ENCODE measurements at places on chromosomes 1 and 21. TPM values are rescaled to one million over a fixed set of nuclear protein-coding genes. Genes with fewer than 3 reads are reported as not detected.

DNA sequence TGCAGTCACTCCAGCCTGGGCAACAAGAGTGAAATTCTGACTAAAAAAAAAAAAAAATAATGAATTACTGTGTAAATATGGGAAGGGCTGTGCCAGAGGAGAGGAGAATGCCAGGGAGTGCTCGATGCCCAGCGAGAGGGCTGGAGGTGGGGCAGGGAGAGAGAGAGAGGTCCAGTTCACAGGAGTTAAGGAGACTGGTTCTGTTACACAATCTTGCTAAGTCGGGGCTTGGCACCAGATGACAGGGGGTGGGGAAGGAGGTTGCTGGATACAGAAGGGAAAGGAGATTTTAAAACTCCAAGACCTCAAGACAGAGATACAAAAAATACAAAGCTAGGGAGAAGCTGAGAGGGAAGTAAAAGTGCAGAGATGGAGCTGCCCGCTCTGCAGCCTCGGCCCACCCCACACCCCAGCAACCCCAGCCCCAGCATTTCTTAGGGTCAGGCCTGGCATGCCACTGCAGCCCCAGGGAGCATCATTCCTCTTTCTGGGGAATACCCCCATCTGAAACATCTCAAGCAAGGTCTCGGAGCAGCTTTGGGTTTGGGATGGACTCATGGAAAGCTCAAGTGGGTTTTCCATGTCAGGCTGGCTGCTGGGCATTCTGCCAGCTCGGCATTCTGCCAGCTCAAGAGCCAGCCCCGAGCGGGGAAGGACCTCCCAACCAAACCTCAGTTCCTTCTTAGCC is 991 bp downstream of the SELENBP1 start:
- H3K4me1 ChIP-seq, result peaks cover 32% of the 10 kb centered on the region
- H3K36me3 ChIP-seq, result no peaks in the 10 kb centered on the region
- peak overlapping the region; percentile 14 for H3K4me3 ChIP-seq
- H3K27ac ChIP-seq, result peak overlapping the region; percentile 17

DNA sequence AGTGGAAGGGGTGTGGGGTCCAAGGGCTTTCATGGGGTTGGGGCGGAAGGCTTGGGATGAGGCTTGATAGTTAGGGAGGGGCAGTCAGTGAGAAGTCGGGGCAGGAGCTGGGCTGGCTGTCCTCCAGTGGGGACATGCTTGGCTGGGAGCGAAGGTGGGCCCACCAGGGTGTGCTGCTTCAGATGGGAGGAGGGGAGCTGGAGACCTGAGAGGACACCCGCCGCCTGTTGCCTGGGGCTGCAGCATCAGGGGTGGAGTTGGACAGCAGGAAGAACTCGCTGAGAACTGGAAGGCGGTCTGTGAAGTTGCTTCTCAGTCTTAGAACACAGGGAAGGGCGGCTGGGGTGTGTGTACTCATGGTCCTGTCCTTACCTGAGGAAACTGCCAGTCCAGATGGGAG is 1.6 kb downstream of the THEM5 start:
- H3K36me3 ChIP-seq, result no peaks in the 10 kb centered on the region
- no peak overlapping the region for H3K4me3 ChIP-seq
- no peak overlapping the region for H3K27ac ChIP-seq
- H3K4me1 ChIP-seq, result no peaks in the 10 kb centered on the region
- DNase-seq, result no peak

Gene CGN
- total RNA-seq, result 0.96 TPM

- peak overlapping the region; percentile 55 for H3K27ac ChIP-seq
- H3K27me3 ChIP-seq, result peaks cover 3% of the 10 kb centered on the region
- peak overlapping the region; percentile 91 for H3K4me3 ChIP-seq
- DNase-seq, result no peak
- no peaks in the 10 kb centered on the region for H3K36me3 ChIP-seq
Observed at GRCh38 chr1:213050745-213051126, 305 bp upstream of the RPS6KC1 start.

DNA sequence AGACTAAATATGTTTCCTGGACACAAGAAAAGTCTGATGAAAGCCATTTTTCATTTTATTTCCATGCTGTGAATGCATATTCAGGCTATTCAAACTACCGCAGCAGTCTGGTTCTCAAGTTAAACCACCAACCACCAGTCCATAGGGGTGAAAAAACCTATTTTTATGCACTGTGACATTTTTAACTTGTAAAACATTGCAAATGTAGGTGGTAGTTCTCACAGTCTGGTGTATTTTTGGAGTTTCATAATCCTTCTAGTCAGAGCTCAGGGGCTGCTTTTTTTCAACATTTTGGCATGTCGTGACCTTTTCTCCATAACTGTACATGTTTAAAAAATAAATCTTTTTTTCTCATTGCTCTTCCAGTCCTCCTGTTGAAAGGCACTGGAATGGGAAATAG is 907.6 kb upstream of the ADGRL2 start:
- no peaks in the 10 kb centered on the region for H3K36me3 ChIP-seq
- no peak overlapping the region for H3K27ac ChIP-seq
- no peaks in the 10 kb centered on the region for H3K27me3 ChIP-seq
- H3K4me1 ChIP-seq, result peaks cover 6% of the 10 kb centered on the region

GRCh38 chr1:50084389-50084788 is 24.3 kb upstream of the ELAVL4 start:
- DNase-seq, result no peak
- H3K36me3 ChIP-seq, result no peaks in the 10 kb centered on the region
- H3K4me1 ChIP-seq, result no peaks in the 10 kb centered on the region
- no peak overlapping the region for H3K4me3 ChIP-seq

- H3K27ac ChIP-seq, result no peak overlapping the region
- no peaks in the 10 kb centered on the region for H3K36me3 ChIP-seq
- H3K4me3 ChIP-seq, result no peak overlapping the region
- no peaks in the 10 kb centered on the region for H3K4me1 ChIP-seq
- no peak for DNase-seq
Observed at GRCh38 chr1:83691953-83692500, 306.9 kb downstream of the TTLL7 start.

Gene SPRR2D
- not detected for total RNA-seq

- DNase-seq, result no peak
- no peaks in the 10 kb centered on the region for H3K4me1 ChIP-seq
- H3K36me3 ChIP-seq, result no peaks in the 10 kb centered on the region
- no peaks in the 10 kb centered on the region for H3K27me3 ChIP-seq
- no peak overlapping the region for H3K4me3 ChIP-seq
- no peak overlapping the region for H3K27ac ChIP-seq
Observed at GRCh38 chr21:42731264-42732032, 78.0 kb downstream of the PDE9A start.

GRCh38 chr1:115330480-115331013 is 7.5 kb downstream of the NGF start:
- H3K27me3 ChIP-seq, result no peaks in the 10 kb centered on the region
- no peaks in the 10 kb centered on the region for H3K4me1 ChIP-seq
- H3K27ac ChIP-seq, result peak overlapping the region; percentile 52
- no peaks in the 10 kb centered on the region for H3K36me3 ChIP-seq

DNA sequence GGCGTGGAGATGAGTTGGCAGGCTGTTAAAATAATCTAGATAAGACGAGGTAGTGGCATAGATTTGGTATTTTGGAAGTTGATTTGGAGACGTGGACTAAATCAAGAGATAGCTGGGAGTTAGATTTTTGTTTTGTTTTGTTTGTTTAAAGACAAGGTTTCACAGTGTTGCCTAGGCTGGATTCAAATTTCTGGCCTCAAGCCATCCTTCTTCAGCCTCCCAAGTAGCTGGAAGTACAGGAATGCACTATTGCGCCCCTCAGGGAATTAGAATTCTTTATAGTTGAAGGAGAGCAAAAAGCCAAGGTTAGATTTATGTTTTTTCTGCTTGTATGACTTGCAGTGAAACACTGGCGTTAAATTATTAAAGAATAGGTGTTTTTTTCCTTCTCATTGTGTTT is 22.3 kb upstream of the SNRPE start:
- no peak overlapping the region for H3K27ac ChIP-seq
- no peak for DNase-seq
- no peak overlapping the region for H3K4me3 ChIP-seq

- H3K36me3 ChIP-seq, result no peaks in the 10 kb centered on the region
- H3K27me3 ChIP-seq, result no peaks in the 10 kb centered on the region
- H3K27ac ChIP-seq, result peak overlapping the region; percentile 54
- H3K4me3 ChIP-seq, result peak overlapping the region; percentile 45
- DNase-seq, result no peak
Observed at GRCh38 chr1:236282425-236282716, 613 bp upstream of the ERO1B start.

Gene CRNN
- total RNA-seq, result not detected

Gene METTL25B
- 28.9 TPM for total RNA-seq

Gene THEM5
- total RNA-seq, result not detected

DNA sequence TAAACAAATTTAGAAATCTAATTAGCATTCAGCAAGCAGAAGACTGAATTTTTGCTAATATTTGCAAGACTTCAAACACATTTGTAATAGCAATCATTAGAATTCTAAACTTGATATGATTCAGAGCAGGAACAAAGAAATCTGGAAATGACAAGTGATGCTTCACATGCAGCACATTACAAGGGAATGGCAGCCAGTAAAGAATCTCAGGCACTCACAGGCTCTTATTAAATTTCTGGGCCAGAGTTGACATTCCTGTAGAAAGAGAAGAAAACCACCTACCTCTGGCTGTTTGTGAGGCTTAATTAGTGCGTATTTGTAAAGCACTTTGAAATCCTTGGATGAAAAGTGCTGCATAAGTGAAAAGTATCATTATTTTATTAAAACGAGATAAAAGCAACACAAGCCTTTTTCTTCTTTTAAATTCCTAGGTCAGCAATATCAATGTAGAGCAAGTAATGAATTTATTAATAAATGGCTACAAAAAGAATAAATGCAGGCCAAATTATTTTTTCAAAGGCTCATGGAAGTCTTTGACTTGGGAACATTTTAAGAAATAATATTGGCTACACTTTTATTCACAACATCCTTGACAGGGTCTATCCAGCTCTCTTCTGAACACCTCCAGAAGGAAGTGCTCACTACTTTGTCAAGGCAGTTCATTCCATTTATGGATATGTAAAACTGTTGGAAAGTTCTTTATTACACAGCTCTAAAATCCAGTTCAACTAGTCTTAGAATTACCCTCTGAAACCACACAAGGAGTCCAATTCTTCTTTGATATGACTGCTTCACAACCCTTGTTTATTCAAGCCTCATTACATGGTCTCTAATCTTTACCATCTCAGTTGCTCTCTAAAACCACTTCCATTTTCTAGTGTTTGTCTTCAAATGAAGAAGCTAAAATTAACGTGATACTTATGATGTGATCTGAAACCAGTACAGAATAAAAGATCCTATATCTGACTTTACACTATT is 32.1 kb upstream of the SCYL3 start:
- H3K4me1 ChIP-seq, result no peaks in the 10 kb centered on the region
- no peaks in the 10 kb centered on the region for H3K27me3 ChIP-seq
- H3K4me3 ChIP-seq, result no peak overlapping the region
- no peak overlapping the region for H3K27ac ChIP-seq
- no peaks in the 10 kb centered on the region for H3K36me3 ChIP-seq
- no peak for DNase-seq

DNA sequence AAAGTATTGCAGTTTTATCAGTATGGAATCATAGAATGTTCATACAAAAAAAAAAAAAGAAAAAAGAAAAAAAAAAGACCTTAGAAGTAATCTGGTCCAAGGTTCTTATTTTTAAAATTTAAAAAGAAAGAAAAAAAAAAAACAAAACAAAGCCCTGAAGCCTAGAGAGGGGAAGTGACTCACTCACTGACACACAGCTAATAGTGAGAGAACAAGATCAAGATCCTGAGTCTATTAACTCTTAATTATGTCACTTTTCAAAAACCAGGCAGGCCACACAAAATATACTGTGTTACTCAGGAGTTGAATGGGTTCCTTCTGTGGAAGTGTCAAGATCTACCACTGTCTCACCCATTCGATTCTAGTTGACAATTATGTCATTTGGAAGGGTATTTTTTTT is 433.9 kb upstream of the DAB1 start:
- H3K36me3 ChIP-seq, result no peaks in the 10 kb centered on the region
- no peaks in the 10 kb centered on the region for H3K4me1 ChIP-seq
- no peak for DNase-seq

GRCh38 chr1:2544093-2544874 is 11.9 kb upstream of the TNFRSF14 start:
- no peak overlapping the region for H3K4me3 ChIP-seq
- no peak for DNase-seq
- H3K27ac ChIP-seq, result peak overlapping the region; percentile 98

Gene S100A2
- 44.1 TPM for total RNA-seq

DNA sequence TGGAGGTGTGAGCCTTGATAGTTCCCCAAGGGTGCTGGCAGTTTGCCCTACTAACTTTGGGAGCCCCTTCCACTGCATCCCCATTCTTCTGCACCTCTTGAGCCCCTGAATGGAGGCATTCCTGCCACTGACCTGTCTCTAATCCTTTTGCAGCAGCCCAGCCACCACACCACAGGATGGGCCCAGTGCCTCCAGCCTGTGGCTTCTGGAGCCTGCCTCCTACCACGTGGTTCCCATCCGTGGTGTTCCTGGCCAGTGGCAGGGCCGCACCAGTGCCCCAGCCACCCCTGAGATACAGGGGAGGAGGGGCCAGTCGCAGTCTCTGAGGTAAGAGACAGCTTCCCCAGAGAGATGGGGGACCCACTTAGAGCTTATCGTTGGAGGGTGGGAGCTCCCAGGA is 14.4 kb downstream of the INAVA start:
- no peaks in the 10 kb centered on the region for H3K27me3 ChIP-seq
- H3K4me1 ChIP-seq, result no peaks in the 10 kb centered on the region
- H3K36me3 ChIP-seq, result no peaks in the 10 kb centered on the region
- H3K4me3 ChIP-seq, result no peak overlapping the region

DNA sequence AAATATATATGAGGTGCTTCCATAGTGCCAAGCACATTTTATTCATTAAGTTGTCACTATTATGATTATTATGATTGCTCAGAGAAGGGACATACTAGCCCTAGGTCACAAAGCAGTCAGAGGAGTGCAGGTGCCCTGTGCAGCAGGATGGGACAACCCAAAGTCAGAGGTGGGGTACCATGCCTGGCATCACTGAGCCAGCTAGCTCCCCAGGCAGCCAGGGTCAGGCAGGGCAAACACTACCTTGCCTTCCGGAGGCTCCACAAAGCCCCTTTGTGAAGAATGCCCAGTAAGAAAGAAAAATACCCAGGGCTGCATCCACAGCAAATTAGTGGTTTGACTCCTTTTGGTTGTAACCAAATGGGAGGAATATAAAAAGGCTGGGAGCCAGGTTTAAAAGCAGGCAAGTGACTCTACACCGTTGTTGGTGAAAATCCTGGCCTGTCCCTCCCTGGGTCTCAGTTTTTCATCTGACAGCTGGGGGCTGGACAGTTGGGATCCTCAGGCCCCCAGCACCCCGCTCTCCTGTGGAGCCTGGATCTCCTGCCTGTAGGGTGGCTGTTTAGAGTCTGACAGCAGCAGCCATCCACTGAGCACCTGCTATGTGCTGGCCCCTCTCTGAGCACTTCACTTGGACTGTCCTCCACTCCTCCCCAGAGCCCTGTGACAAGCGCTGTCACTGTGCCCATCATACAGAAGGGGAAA is 98.8 kb downstream of the GLIS1 start:
- no peak for DNase-seq
- H3K27ac ChIP-seq, result no peak overlapping the region
- no peaks in the 10 kb centered on the region for H3K4me1 ChIP-seq
- no peak overlapping the region for H3K4me3 ChIP-seq
- H3K27me3 ChIP-seq, result no peaks in the 10 kb centered on the region
- H3K36me3 ChIP-seq, result no peaks in the 10 kb centered on the region

Gene PLEKHO1
- 109 TPM for total RNA-seq
